Activated CD8-positive, alpha-beta T cell treated with anti-CD3 and anti-CD28 coated beads for 36 hours (primary cell): ENCODE measurements at places on chromosomes 5 and 9.
A peak's percentile ranks its signal among the peaks of the same experiment; 100 is the strongest.

- DNase-seq, result no peak
- no peak overlapping the region for H3K27ac ChIP-seq
- peaks cover 11% of the 10 kb centered on the region for H3K4me1 ChIP-seq
- no peak overlapping the region for H3K4me3 ChIP-seq
- H3K36me3 ChIP-seq, result peaks cover 17% of the 10 kb centered on the region
These were observed 2.7 kb downstream of the RNF20 start for GRCh38 chr9:101536351-101536750.

GRCh38 chr5:173238312-173239232, 3.6 kb upstream of the NKX2-5 start:
- H3K4me3 ChIP-seq, result peak overlapping the region; percentile 2
- no peaks in the 10 kb centered on the region for H3K36me3 ChIP-seq
- no peak for DNase-seq
- H3K4me1 ChIP-seq, result peaks cover 28% of the 10 kb centered on the region
- H3K27ac ChIP-seq, result no peak overlapping the region
- H3K27me3 ChIP-seq, result peaks cover 92% of the 10 kb centered on the region

DNA sequence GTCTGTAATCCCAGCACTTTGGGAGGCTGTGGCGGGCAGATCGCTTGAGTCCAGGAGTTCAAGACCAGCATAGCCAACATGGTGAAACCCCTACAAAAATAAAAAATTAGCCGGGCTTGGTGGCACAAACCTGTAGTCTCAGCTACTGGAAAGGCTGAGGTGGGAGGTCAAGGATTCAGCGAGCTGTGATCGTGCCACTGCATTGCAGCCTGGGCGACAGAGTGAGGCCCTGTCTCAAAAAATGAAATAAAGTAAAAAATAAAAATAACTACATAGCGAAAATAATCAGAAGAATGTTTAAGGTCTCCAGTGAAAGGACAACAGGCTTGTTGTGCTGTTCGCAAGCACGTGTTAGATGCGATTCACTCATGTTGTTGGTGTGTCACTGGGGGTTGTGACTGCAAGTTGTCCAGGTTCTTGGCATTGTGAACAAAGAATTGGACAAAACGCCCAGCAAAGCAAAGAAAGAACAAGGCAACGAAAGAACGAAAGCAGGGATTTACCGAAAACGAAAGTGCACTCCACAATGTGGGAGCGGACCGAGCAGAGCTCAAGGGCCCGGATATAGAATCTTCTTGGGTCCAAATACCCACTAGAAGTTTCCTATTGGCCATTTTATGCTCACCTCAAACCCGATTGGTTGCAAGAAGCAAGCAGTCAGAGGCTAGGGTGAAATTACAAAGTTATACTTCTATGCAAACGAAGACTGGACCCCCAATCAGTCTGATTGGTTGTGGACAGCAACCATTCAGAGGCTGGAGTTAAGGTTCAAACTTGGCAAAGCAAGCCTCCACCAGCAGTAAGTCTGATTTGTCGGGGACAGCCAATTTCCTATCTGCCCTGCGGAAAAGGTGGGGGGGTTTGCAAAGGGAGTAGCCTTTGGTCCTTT, 844 bp upstream of the MCCC2 start:
- peak overlapping the region; percentile 98 for H3K27ac ChIP-seq
- H3K4me1 ChIP-seq, result peaks cover 34% of the 10 kb centered on the region
- H3K36me3 ChIP-seq, result peaks cover 18% of the 10 kb centered on the region
- peak; percentile 22 for DNase-seq

- peak within 1 kb of the TSS; percentile 71 for H3K27ac ChIP-seq
- H3K27me3 ChIP-seq, result no peaks in the 10 kb centered on the region
- H3K4me1 ChIP-seq, result peaks cover 28% of the 10 kb centered on the region
- DNase-seq, result peak; percentile 79
These were observed at the start of gene ECPAS for GRCh38 chr9:111483858-111484571. ECPAS (minus strand) TSS chr9:111484383; CDS start chr9:111472918, 11,465 bp downstream.

- no peak for DNase-seq
- no peaks in the 10 kb centered on the region for H3K4me1 ChIP-seq
- no peak overlapping the region for H3K4me3 ChIP-seq
These were observed 2.1 kb downstream of the OBP2A start for GRCh38 chr9:135547756-135548736.

DNA sequence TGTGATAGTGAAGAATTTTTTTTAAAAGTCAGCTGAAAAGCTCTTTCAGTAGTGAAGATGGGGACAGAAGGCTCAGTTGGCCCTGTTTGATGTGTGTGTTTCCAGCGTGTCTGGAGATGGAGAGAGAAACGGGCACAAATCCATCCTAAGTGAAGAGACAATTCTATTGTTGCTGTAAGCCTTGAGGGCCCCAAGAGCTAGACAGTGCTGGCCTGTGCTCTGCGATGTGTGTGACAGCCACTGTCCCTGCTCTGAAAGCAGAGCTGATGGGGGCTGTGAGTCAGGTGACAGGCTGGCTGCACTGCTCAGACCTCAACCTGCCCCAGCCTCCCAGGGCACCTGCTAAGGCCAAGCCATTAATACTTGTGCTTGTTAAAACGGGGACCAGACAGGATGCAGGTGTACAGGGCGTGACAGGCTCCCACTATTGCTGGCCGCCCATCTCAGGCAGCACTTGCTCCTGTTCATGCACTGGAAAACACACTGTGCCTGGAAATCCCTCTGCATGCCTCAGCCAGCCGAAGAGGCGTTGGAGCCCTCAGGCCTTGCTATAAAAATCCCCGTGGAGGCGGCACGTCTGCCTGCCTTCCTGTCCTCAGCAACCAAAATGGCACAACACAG, 44.6 kb upstream of the SEMA4D start:
- peaks cover 11% of the 10 kb centered on the region for H3K36me3 ChIP-seq
- H3K4me3 ChIP-seq, result no peak overlapping the region
- peaks cover 46% of the 10 kb centered on the region for H3K4me1 ChIP-seq
- H3K27me3 ChIP-seq, result no peaks in the 10 kb centered on the region

- no peak overlapping the region for H3K27ac ChIP-seq
- no peaks in the 10 kb centered on the region for H3K27me3 ChIP-seq
- H3K4me3 ChIP-seq, result no peak overlapping the region
- DNase-seq, result no peak
- H3K36me3 ChIP-seq, result no peaks in the 10 kb centered on the region
- no peaks in the 10 kb centered on the region for H3K4me1 ChIP-seq
These were observed 122.3 kb downstream of the GOLPH3 start for GRCh38 chr5:32051796-32052195.

GRCh38 chr5:454936-455335, 12.0 kb downstream of the EXOC3 start:
- no peak overlapping the region for H3K27ac ChIP-seq
- H3K36me3 ChIP-seq, result peaks cover 79% of the 10 kb centered on the region
- no peak for DNase-seq
- peaks cover 59% of the 10 kb centered on the region for H3K4me1 ChIP-seq
- no peaks in the 10 kb centered on the region for H3K27me3 ChIP-seq

DNA sequence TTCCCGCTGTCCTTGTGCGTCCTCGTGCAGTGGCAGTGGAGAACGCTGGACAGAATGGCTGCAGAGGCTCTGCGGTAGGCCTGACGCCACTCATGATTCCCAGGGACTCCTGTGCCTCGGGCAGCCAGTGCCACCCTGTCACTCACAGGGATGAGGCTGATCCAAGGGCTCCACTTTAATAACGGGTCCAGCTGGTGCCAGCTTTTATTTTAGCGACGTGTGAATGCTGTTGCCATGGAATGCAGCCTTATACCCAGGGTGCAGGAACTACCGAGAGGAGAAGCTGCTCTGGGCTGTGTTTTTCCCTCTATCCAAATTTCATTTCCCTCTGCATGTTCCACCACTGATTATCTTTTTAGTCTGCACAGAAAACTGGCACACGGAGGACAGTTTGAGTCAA, 15.8 kb upstream of the NTNG2 start:
- H3K27ac ChIP-seq, result no peak overlapping the region
- peaks cover 14% of the 10 kb centered on the region for H3K4me1 ChIP-seq
- DNase-seq, result no peak
- no peaks in the 10 kb centered on the region for H3K36me3 ChIP-seq
- no peak overlapping the region for H3K4me3 ChIP-seq

DNA sequence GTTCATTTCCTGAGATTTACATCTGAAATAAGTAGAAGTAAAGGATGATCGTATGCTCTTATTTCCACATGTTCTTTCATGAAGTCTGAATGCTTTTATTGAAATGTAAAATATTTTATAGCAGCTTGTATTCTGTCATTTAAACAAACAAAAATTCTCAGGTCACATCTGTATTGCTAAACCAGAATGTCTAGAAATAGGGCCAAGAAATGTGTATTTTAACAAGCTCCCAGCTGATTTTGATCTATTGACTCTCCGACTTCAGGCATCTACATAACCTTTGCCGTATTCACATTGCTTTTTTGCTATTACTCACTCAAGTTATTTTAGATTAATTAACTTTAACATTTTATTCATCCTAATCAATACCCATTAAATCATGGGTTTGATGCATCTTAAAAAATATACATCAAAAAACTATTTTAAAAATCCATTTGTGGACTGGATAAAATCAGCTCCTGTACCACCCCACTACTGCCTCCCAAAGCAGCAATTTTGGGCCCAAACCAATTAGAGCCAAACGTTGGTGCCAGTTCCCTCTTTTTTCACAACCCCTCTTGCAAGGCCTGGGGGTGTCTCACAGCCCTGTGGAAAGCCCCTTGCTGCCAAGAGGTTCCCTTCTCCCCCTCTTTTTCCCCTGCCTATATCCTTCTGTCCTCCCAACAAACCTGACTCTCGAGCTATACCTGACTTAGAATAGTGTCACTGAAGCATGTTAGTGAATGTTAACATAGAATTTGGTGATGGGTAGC, 34.5 kb downstream of the HAVCR1 start:
- no peaks in the 10 kb centered on the region for H3K27me3 ChIP-seq
- no peak overlapping the region for H3K4me3 ChIP-seq
- no peak for DNase-seq
- peaks cover 76% of the 10 kb centered on the region for H3K4me1 ChIP-seq
- H3K36me3 ChIP-seq, result peaks cover 8% of the 10 kb centered on the region

- no peak overlapping the region for H3K27ac ChIP-seq
- H3K36me3 ChIP-seq, result no peaks in the 10 kb centered on the region
- no peaks in the 10 kb centered on the region for H3K4me1 ChIP-seq
- peaks cover 11% of the 10 kb centered on the region for H3K27me3 ChIP-seq
These were observed 35.6 kb upstream of the ANKRD33B start for GRCh38 chr5:10528056-10528816.

GRCh38 chr9:21684831-21685362, 117.5 kb upstream of the MTAP start:
- peaks cover 70% of the 10 kb centered on the region for H3K4me1 ChIP-seq
- H3K36me3 ChIP-seq, result no peaks in the 10 kb centered on the region
- peak; percentile 67 for DNase-seq
- no peaks in the 10 kb centered on the region for H3K27me3 ChIP-seq
- peak overlapping the region; percentile 78 for H3K27ac ChIP-seq
- peak overlapping the region; percentile 22 for H3K4me3 ChIP-seq

DNA sequence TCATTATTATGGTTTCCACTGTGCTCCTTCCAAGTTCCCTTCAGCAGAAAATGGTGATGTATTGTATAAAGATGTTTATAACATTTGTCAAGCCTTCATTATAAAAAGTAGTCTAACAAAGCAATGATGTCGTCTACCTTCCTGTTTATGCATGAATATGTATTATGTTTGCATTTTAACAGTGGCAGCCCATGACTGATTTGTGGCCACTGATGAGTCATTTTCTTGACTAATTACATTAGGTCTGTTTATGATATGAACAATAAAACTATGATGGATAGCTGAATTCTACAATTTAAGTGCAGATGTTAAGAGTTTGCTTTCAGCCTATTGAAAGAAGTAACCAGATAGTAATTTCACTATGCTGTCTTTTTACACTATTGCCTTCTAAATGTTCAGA, 75.4 kb upstream of the ADAMTS19 start:
- no peak for DNase-seq
- H3K27me3 ChIP-seq, result no peaks in the 10 kb centered on the region
- no peaks in the 10 kb centered on the region for H3K4me1 ChIP-seq
- no peak overlapping the region for H3K4me3 ChIP-seq
- no peak overlapping the region for H3K27ac ChIP-seq

DNA sequence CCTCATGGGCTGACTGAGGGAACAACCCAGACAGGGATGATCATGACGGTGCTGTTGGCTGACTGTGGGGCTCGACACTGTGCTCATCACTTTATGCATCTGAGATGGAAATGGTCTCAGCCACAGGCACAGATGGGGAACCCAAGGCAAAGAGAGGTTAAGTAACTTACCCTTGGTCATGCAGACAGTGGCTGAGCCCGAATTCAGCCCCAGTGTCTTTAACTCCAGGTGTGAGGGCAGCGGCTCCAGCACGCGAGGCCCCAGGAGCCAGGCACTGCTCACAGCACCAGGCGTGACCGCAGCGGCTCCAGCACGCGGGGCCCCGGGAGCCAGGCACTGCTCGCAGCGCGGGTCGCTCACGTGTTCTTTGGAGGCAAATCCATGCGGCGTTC, 45.3 kb upstream of the FCN1 start:
- DNase-seq, result no peak
- no peak overlapping the region for H3K4me3 ChIP-seq
- H3K27me3 ChIP-seq, result peaks cover 2% of the 10 kb centered on the region
- H3K4me1 ChIP-seq, result no peaks in the 10 kb centered on the region
- no peaks in the 10 kb centered on the region for H3K36me3 ChIP-seq

DNA sequence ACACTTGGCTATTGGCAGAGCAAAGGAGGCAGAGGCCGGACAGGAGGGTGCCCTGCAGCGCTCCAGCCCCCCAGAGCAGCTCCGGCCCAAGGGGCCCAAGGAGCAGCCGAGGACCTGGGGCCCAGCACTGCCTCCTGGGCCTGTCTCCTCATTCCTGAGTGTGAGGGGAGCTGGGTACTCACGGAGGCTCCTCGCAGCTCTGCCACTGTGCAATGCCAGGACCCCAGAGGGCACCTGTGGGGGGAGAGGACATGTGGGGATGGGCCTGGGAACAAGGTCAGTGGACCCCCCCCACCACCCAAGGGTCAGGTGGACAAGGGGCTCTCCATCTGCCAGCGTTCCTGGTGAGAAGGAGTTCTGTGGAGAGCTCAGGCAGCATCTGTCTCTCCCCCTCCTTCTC, 192.6 kb upstream of the PPP1R26 start:
- H3K27me3 ChIP-seq, result peaks cover 2% of the 10 kb centered on the region
- H3K27ac ChIP-seq, result no peak overlapping the region
- H3K36me3 ChIP-seq, result no peaks in the 10 kb centered on the region
- no peaks in the 10 kb centered on the region for H3K4me1 ChIP-seq

- no peak for DNase-seq
- no peak overlapping the region for H3K27ac ChIP-seq
- no peaks in the 10 kb centered on the region for H3K27me3 ChIP-seq
- H3K4me1 ChIP-seq, result no peaks in the 10 kb centered on the region
These were observed 234.3 kb downstream of the NR3C1 start for GRCh38 chr5:143168921-143169810.
